ENCODE measurements at places on chromosomes 13 and 19. TPM values are rescaled to one million over a fixed set of nuclear protein-coding genes. Genes with fewer than 3 reads are reported as not detected.
A peak's percentile ranks its signal among the peaks of the same experiment; 100 is the strongest.

DNA sequence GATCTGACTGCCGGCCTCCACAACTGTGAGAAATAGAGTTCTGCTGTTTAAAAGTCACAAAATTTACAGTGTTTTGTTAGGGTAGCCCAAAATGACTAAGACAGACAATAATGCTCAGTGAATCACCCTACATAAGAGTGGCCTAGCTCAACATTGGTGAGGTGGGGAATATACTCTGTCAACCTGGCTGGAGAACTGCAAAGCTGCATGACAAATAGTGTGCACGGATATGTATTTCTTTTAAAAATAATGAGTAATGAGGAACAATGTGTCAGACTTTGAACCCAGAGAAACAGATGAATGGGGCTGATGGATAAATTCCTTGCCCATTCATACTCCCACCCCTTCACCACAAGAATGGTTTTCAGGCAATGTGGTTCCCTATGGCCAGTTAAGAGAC is 372.4 kb downstream of the SUCLA2 start:
- no peak for DNase-seq
- H3K4me1 ChIP-seq, result no peaks in the 10 kb centered on the region
- H3K27ac ChIP-seq, result no peak overlapping the region
- H3K36me3 ChIP-seq, result no peaks in the 10 kb centered on the region

DNA sequence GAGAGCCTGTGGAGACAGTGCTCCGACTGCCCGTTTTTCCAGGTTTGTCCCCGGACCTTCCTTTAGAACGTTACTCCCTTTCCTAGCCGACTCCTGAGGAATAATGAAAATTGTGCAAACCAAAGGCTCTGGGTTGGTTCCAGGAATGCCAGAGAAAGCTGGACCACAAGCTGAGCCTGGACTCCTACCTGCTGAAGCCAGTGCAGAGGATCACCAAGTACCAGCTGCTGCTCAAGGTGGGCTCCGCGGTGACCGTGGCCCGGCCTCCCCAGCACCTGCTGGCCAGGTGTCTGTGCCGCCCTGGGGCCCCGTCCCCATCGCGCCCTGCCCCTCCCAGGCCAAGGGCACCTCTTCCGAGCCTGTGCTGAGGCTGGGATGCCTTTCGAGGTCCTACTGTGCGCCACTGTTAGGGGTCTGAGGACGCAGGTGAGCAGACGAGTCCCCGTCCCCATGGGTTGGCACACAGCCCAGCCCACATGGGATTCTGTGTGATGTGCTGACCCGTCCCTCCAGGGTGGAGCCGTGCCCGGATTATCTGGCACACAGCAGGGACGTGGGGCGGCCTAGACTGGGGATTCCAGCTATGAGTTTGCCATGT is 20.5 kb upstream of the F7 start:
- no peaks in the 10 kb centered on the region for H3K4me1 ChIP-seq
- no peak overlapping the region for H3K27ac ChIP-seq
- no peaks in the 10 kb centered on the region for H3K36me3 ChIP-seq
- H3K27me3 ChIP-seq, result no peaks in the 10 kb centered on the region
- DNase-seq, result no peak

- no peak overlapping the region for H3K27ac ChIP-seq
- H3K36me3 ChIP-seq, result no peaks in the 10 kb centered on the region
- DNase-seq, result no peak
- H3K27me3 ChIP-seq, result no peaks in the 10 kb centered on the region
These were observed 2.3 kb upstream of the NBEA start for GRCh38 chr13:34939771-34940170.

DNA sequence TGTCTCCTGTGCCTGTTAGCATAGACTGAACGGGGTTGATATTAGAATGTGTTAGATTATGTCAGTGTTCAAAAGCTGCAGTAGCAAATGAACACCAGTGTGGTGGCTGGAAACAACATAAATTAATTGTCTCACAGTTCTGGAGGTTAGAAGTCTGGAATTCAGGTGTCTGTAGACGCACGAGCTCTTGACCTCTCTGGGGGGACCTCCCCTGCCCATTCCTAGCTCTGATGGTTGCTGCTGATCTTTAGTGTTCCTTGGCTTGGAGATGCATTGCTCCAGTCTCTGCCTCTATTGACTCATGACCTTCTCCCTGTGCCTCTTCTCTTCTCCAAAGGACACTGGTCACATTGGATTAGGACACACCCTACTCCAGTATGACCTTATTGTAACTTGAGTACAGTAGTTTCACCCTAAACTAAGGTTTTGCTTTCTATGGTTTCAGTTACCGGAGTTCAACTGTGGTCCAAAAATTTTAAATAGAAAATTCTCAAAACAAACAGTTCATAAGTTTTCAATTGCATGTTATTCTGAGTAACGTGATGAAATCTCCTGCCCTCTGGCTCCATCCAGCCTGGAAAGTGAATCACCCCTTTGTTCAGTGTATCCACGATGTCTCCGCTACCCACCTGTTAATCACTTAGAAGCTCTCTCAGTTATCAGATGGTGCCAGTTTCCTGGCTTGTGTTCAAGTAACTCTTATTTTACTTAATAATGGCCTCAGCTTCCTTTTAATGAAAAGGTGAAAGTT is 273.2 kb downstream of the MYO16 start:
- H3K27me3 ChIP-seq, result no peaks in the 10 kb centered on the region
- peak overlapping the region; percentile 53 for H3K27ac ChIP-seq
- H3K36me3 ChIP-seq, result no peaks in the 10 kb centered on the region

GRCh38 chr13:45048890-45049407 is 59.6 kb downstream of the GPALPP1 start:
- H3K4me3 ChIP-seq, result no peak overlapping the region
- H3K27ac ChIP-seq, result no peak overlapping the region
- no peak for DNase-seq
- no peaks in the 10 kb centered on the region for H3K27me3 ChIP-seq
- H3K4me1 ChIP-seq, result no peaks in the 10 kb centered on the region

DNA sequence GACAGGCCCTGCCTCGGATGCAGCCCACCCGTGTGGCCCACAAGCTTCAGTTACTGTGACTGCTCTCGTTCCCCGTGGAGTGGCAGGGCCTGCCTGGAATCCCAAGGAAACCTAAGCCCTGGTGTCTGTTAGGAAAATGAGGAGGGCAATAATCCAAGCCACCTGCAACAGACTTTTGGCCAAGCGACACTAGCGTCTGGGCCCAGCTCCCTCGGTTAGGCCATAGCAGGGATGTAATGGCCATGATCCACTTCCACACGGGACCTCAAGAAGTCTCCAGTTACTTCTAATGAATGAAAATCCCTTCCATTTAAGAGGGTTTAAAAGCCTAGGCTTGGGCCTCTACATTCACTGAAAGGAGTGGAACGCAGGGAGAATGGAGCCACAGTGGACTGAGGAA is 8.9 kb downstream of the ZC3H4 start:
- no peaks in the 10 kb centered on the region for H3K27me3 ChIP-seq
- H3K27ac ChIP-seq, result no peak overlapping the region
- DNase-seq, result no peak
- H3K4me1 ChIP-seq, result peaks cover 34% of the 10 kb centered on the region
- H3K36me3 ChIP-seq, result peaks cover 15% of the 10 kb centered on the region

- no peaks in the 10 kb centered on the region for H3K36me3 ChIP-seq
- H3K27ac ChIP-seq, result no peak overlapping the region
- DNase-seq, result no peak
These were observed 160.1 kb downstream of the SPRY2 start for GRCh38 chr13:80180740-80181355.

GRCh38 chr13:83440465-83440864 is 441.8 kb downstream of the SLITRK1 start:
- H3K36me3 ChIP-seq, result no peaks in the 10 kb centered on the region
- H3K27ac ChIP-seq, result no peak overlapping the region
- no peak for DNase-seq
- no peaks in the 10 kb centered on the region for H3K27me3 ChIP-seq
- H3K4me3 ChIP-seq, result no peak overlapping the region

DNA sequence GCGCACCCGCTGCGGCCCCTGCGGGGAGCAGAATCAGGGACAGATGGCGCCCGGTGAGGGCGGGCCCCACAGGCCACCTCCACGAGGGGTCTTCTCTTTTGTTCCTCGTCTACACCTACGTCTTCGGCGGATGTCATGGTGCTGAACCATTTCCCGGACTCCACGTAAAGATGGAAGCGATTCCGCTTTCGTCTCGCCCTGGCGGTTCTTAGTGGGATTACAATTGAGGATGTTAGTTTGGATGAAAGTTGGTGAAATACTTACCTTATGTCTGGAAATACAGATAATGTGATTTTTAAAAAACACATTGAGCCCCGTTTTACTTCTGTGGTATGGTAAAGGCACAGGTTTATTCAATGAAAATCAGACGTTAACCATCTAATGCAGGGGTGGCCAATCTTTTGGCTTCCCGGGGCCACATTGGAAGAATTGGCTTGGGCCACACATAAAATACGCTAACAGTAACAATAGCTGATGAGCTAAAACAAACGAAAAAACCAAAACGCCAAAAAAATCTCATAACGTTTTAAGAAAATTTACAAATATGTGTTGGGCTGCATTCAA is 1.4 kb upstream of the ZMYM5 start:
- no peaks in the 10 kb centered on the region for H3K27me3 ChIP-seq
- peaks cover 29% of the 10 kb centered on the region for H3K4me1 ChIP-seq
- H3K27ac ChIP-seq, result peak overlapping the region; percentile 81
- peak overlapping the region; percentile 68 for H3K4me3 ChIP-seq
- DNase-seq, result peak; percentile 30

GRCh38 chr19:33177417-33177979 is 16.6 kb upstream of the LRP3 start:
- no peak for DNase-seq
- H3K27ac ChIP-seq, result no peak overlapping the region
- H3K27me3 ChIP-seq, result no peaks in the 10 kb centered on the region
- peaks cover 26% of the 10 kb centered on the region for H3K4me1 ChIP-seq
- H3K36me3 ChIP-seq, result no peaks in the 10 kb centered on the region
- H3K4me3 ChIP-seq, result peak overlapping the region; percentile 53

- H3K27me3 ChIP-seq, result no peaks in the 10 kb centered on the region
- peak; percentile 43 for DNase-seq
- peak overlapping the region; percentile 78 for H3K4me3 ChIP-seq
- H3K4me1 ChIP-seq, result peaks cover 8% of the 10 kb centered on the region
These were observed 610 bp downstream of the ZNF791 start for GRCh38 chr19:12611361-12611699.

GRCh38 chr19:34104096-34104495 is 68.2 kb upstream of the LSM14A start:
- H3K4me1 ChIP-seq, result no peaks in the 10 kb centered on the region
- no peak overlapping the region for H3K27ac ChIP-seq
- no peak for DNase-seq
- H3K36me3 ChIP-seq, result no peaks in the 10 kb centered on the region

DNA sequence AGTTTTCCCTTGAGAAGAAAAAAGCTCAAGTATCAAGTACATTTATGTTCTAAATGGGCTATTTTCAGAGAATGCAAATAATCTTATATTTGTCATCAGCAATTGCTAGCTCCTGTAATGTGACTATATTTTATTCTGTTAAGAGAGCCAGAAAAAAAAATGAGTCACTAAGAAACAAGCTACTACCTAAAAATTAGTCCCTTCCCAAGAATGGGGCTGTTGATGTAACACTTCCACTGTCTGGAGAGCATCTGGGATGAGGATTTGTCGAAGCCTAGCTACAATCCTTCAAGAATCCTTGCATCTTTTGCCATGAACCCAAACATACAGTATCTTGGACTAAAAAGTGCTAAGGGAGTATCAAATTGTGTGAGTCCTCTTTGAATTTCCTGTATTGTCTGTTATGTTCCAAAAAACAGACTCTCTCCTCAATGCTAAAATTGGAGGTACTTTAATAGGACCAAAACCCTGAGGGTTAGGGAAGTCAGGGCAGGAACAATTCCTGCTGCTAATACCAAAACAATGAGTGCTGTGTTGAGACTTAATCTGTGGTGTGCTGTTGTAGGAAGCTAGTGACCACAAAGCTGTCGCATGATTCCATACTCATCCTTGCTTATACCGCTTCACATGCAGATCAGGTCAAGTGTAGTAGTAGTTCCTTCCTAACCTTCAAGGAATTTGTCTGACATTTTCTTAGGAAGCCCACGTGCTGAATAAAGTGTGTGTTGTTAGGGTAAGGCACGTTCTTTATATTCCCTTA is 4.9 kb upstream of the ZC3H13 start:
- no peak overlapping the region for H3K27ac ChIP-seq
- no peaks in the 10 kb centered on the region for H3K27me3 ChIP-seq
- no peaks in the 10 kb centered on the region for H3K36me3 ChIP-seq
- no peak for DNase-seq
- peaks cover 9% of the 10 kb centered on the region for H3K4me1 ChIP-seq

DNA sequence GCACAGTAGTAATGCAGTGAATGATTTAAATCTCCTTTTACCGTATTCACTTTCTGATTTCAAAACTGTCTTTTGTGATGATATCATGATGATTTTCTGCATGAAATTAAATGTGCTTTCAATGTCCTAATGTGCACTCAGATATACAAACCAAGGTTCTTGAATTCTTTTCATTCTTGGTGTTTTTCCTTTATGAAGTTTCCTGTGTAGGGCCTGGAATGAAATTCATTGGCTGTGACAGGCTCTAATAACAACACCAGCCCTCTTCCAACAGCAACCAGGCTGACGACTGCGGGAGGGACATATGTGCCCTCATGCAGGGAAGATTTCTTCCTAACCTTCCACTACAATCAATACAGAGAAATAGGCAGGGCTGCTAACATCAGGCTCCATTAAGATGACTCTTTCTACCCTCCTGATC is 1052.0 kb downstream of the DIAPH3 start:
- no peak overlapping the region for H3K27ac ChIP-seq
- no peak for DNase-seq
- H3K4me1 ChIP-seq, result no peaks in the 10 kb centered on the region
- H3K36me3 ChIP-seq, result no peaks in the 10 kb centered on the region
- no peak overlapping the region for H3K4me3 ChIP-seq

DNA sequence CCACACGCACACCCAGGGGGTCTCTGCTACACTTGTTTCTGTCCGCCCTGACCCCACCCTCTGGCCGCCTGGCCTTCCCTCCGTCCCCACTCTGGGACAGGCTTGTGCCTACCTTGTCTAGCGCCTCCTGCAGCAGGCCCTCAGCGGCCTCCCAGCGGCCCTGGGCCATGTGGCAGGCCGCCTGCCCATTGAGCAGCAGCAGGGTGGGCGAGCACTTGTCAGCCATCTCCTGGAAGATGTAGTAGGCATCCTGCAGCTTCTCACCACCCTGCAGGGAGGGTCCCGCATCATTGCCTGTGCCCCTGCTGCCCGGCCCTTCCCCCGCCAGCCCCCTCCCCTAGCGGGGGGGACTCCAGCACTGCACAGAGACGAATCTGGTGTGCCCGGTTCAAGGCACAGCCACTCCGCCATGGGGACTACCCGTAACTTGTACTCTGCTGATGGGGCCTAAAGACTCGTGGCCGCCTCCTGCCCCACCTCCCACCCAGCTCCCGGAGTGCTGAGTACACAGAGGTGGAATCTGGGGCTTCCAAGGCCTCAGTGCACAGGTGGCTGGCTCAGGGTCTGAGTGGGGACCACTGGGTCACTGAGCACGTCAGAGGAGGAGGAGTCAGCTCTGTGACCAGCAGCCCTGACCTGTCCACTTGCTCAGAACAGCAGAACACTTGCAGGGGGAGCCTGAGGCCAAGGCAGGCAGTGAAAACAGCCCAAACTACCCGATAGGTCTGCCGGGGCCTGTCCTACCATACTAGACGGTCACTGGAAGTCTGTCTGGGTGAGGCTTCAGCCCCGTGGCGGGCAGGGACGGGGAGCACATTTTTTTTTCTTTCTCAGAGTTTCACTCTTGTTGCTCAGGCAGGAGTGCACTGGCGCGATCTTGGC is 7.4 kb upstream of the CERS1 start:
- H3K36me3 ChIP-seq, result peaks cover 27% of the 10 kb centered on the region
- H3K27ac ChIP-seq, result no peak overlapping the region
- no peak overlapping the region for H3K4me3 ChIP-seq
- no peaks in the 10 kb centered on the region for H3K4me1 ChIP-seq
- DNase-seq, result no peak

Gene URAD
- not detected for total RNA-seq

Gene KIRREL2
- not detected for total RNA-seq

Gene USPL1
- 10.7 TPM for total RNA-seq

Gene ZNF730
- total RNA-seq, result 2.7 TPM

Data from PC-9 (cell line).